ENCODE measurements at places on chromosomes 5 and 9.

- DNase-seq: no peak
Observed at GRCh38 chr5:181035991-181036815, 3.9 kb upstream of the BTNL9 start.

DNA sequence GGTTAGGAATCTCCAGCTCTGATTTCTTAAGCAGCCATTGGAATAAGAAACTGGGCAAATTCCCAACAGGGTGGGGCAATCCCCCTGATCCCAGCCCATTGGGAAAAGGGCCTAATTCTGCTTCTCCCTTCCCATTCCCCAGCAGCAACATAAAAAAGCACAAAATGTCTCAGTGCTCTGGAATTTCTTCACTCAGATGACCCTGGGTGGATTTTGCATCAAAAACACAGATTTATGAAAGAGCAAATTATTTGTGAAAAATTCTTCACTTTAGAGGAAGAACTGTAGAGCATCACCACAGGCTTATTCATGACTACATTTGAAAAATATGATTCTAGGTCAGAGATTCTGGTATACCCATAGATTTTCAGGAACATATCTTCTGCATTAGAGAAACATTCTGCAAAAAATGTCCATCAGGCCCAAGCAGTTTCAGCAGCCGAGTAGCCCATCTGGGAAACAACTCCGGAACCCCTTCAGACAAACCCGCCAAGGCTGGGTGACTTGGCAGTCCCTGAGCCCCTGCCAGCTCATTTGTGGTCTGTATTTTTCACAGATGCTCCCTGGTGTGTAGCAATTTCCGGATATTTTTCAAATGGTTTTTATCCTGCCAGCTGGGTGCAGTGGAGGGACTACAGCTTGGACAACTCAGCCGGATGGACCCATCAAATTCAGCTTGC, 102.1 kb upstream of the RANBP3L start:
- no peak for DNase-seq

DNA sequence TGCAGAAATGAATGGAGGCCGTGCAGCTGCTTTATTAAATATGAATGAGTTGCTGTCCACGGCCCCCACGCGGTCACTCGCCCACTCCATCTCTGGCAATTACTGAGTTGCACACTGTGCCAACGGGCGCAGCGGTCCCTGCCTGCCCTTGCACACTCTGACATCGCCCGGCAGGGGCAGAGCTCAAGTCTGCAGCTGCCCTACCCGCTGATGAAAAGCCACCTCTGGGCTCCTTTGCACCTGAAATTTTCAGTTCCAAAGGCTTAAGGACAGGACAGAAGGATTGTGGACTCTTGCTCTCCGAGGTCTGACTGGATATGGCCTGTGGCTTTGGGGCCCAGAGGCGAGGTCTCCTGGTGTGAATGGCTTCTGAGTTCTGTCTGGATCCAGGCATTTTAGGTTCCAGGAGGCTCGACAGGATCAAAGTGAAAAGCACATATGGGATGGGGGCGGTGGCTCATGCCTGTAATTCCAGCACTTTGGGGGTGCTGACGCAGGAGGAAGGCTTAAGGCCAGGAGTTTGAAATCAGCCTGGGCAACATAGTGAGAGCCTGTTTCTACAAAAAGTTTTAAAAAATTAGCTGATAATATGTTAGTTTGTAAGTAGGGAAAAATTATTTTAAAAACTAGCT, 201.8 kb downstream of the PAX5 start:
- no peak for DNase-seq

DNA sequence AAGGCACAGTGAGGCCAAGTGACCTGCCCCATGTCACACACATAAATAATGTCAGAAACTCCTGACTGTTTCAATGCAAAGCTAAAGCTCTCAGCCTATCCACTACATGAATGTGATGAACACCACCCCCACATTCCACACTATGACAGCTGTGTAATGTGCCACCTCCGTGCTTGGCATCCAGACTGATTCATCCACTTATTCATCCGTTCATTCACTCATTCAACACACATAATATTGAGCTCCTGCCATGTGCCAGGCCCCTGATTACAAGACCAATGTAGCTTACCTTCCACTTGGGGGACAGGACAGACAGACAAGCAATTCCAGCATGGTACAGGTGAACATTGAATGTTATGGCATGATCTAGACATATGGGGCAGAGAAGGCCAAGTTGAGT, 46.2 kb upstream of the FABP6 start:
- no peak for DNase-seq

- DNase-seq: no peak
Observed at GRCh38 chr9:137696136-137696925, 77.5 kb downstream of the EHMT1 start.

DNA sequence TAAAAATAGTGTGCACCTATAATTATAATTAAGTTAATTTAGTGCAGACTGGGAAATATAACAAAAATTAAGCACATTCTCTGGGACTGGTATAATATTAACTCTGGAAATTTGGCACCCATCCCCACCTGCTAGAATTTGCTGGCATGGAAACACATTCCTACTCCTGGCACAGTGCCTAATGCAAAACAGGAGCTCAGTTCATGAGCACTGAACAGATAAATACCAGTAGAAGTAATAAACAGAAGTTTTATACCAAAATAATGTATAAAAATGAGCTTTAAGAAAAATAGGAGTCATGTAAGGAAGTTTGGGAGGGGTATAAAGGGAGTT, 23.7 kb upstream of the NPR3 start:
- DNase-seq: no peak

GRCh38 chr9:38134611-38135237, 65.7 kb upstream of the SHB start:
- no peak for DNase-seq

DNA sequence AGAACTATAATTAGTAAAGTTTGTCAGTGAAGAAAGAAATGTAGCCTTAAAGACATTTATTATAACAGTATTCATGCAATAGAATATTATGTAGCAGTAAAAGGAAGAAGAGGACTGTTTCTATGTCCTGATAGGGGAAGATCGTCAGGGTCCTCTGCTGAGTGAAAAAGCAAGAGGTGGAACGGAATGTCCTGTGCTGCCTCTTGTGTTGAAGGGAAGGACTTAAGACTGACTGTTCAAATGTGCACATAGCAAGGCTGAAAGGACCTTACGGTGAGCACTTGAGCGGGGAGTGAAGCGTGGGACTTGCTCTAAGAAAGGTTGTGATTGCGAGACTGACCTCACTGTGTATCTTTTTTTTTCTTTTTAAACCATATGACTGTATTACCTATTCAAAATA, 63.2 kb downstream of the SNX24 start:
- no peak for DNase-seq
